ENCODE measurements at places on chromosomes 5 and 9.
A peak's percentile ranks its signal among the peaks of the same experiment; 100 is the strongest.

- no peak for DNase-seq
These were observed 16.7 kb upstream of the THG1L start for GRCh38 chr5:157714596-157714864.

DNA sequence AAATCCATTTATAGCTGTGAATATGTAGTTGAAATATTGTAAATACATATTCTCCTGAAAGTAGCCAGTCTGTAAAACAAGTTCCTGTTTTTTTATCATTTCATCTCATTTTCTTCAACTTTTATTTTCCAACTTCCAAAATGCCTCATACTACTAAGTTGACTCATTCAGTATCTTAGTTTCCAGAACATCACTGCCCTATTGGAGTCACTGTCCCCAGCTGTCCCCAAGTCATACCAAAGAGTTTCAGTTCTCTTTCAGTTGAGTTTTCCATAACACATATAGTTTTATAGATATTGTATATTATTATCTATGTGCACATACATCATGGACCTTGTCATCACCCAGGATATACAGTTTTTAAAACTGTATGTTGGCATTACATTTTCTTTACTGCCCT, 261.7 kb downstream of the CDH12 start:
- DNase-seq, result no peak

DNA sequence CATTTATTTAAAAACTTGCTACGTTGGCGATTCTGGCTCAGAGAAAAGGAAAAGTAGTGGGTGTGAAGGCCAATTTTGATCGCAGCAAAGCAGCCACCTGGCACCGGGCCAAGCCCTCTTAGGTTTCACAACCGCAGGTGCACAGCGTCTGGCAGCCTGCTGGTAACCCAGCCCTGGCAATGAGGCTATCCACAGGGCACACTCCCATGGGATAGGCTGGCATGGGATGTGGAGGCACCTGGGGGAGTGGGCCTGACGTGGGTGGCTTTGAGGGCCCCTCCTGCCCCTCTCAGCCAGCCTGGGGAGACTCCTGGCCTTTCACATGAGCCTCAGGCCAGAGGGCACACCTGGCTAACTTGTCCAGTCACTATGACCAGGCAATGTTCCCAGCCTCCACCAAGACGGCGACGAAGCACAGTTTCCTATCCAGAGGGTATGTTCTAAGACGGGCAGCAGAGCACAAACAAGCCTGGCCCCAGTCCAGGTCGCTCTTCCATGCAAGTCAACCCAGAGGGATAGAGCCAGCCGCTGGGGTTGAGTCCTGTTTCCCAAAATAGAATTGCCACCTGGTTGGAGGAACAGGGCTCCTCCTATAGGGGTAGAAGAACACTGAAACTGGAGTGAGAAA, 19.0 kb downstream of the CMBL start:
- DNase-seq, result peak; percentile 68

DNA sequence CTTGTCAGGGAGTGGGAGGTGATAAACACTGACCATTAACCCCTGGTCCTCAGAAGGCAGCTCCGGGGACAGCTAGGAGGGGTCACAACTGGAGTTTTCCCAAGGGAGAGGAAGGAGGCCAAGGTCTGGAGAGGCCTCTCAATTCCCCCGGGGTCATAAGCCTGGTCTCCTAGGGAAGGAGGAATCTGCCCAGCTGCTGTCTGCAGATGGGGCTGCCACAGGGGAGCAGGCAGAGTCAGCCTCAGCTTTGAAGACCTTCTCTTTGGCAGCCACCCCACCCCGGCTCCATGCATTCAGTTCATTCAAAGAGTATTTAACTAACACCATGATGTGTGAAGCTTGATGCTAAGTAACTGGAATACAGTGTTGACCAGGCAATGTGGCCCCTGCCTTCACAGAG, 74.6 kb upstream of the HSPA9 start:
- DNase-seq, result no peak
